ENCODE measurements at places on chromosomes 6 and 20. TPM values are rescaled to one million over a fixed set of nuclear protein-coding genes. Genes with fewer than 3 reads are reported as not detected.

GRCh38 chr6:38302081-38302480 lies 337.6 kb downstream of the BTBD9 start:
- no peak overlapping the region for H3K27ac ChIP-seq
- no peak for DNase-seq
- H3K4me1 ChIP-seq: no peaks in the 10 kb centered on the region
- H3K27me3 ChIP-seq: no peaks in the 10 kb centered on the region

HLA-DOA gene
- 2.4 TPM for total RNA-seq

- no peaks in the 10 kb centered on the region for H3K27me3 ChIP-seq
- no peak overlapping the region for H3K27ac ChIP-seq
- DNase-seq: no peak
Observed at GRCh38 chr20:20549704-20550103, 162.7 kb downstream of the RALGAPA2 start.

GRCh38 chr20:63102721-63103375 lies 96.1 kb upstream of the BHLHE23 start:
- H3K4me3 ChIP-seq: peak overlapping the region; percentile 74
- H3K4me1 ChIP-seq: peaks cover 2% of the 10 kb centered on the region
- peak; percentile 92 for DNase-seq
- no peak overlapping the region for H3K27ac ChIP-seq
- H3K36me3 ChIP-seq: no peaks in the 10 kb centered on the region

DNA sequence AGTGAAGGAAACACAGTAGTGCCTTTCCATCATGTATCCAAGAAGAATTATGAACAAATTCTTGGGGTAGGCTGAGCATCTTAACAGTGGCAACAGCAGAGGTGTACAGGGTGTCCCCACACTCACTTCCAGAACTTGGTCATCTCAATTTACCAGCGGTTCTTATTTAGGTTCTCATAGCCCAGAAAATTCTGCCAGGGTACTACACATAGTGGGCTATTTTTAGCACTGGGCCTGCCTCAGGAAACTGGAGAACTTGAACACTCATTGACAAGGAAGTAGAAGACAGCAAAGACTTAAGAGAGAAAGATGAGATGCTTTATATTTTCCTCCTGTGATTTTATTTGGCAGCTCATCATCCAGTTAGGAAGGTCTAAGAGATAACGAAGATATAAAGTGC lies 71.8 kb upstream of the PHIP start:
- H3K27ac ChIP-seq: no peak overlapping the region
- no peaks in the 10 kb centered on the region for H3K36me3 ChIP-seq
- no peaks in the 10 kb centered on the region for H3K27me3 ChIP-seq
- no peaks in the 10 kb centered on the region for H3K4me1 ChIP-seq
- DNase-seq: no peak
- no peak overlapping the region for H3K4me3 ChIP-seq
